ENCODE measurements at places on chromosomes 11 and 22.

DNA sequence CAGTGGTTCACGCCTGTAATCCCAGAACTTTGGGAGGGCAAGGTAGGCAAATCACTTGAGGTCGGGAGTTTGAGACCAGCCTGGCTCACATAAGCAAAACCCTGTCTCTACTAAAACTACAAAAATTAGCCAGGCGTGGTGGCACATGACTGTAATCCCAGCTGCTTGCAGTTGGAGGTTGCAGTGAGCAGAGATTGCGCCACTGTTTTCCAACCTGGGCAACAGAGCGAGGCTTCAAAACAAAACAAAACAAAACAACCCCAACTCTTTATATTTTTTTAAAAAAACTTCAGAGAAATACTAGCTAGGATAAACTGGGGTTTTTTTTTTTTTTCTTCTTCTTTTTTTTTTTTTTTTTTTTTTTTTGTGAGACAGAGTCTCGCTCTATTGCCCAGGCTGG lies 31.8 kb upstream of the RAPSN start:
- no peak for DNase-seq

DNA sequence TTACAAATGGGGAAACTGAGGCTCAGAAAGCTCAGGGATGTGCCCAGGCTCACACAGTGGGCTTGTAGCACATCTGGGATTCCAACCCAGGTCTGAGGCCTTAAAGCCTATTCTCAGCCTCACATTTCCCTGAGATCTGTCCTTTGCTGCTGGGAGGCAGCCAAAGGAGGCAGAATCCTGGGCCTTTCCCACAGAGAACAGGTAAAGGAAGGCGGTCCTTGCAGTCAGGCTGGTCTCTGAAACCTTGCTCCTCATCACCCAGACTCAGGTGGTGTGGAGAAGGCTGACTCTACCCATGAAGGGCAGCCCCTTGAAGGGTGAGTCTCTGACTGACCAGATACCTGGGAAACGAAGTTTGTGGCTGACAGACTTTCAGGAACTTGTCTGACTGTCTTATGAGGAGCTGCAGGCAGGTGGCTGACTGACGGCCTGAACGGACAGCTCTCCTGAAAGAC lies 7.8 kb downstream of the SLCO2B1 start:
- DNase-seq, result no peak

DNA sequence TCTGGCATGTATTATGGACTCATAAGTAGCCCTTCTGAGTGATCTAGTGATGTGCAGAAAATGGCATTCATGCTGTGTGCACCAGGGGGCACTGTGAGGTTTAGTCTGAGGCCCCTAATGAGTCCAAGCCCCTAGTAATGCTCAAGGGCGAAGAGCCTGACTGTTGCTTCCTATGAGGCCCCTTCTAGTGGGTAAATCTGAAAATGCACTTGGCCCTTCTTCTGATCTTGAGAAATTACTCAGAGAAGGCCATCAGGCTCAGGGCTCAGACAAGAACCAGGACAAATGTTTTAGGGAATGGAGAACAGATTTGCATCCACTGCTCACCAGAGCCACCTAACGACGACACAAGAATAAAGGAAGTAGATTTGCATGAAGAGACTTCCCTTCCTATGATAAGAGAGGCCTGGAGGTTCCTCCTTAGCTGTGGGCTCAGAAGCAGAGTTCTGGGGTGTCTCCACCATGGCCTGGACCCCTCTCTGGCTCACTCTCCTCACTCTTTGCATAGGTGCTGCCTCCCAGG lies 75.8 kb downstream of the GGTLC2 start:
- no peak for DNase-seq

DNA sequence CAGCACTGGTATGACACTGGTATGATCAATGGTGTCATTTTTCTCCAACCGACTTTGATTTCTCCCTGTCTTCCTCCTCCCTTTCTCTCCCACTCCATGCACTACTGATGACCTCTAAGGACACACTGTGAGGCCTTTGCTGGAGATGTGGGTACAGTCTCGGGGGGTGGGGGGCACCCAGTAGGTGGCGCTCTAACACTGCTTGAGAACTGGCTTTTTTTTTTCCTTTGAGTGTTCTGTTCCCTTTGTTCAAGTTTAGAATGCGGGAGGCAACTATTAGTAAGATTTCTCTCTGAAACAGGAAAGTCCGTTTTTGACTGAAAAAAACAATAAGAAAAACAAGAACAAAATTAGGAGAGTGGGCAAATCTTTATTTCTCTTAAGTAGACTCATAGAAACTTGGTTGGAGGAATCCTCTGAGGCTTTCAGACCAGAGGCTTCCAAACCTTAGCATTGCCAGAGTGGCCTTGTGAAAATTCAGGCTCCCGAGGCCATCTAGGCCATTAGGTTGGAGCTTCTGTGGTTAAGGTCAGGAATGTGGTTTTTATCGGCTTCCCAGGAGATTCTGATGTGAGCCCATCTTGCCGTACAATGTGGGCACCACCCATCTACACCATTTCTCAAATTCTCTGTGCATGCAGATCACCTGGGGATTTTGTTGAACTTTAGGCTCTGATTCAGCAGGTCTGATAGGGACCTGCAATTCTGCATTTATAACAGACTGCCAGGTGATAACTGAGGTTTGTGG lies 43.2 kb downstream of the PANX1 start:
- DNase-seq, result no peak

DNA sequence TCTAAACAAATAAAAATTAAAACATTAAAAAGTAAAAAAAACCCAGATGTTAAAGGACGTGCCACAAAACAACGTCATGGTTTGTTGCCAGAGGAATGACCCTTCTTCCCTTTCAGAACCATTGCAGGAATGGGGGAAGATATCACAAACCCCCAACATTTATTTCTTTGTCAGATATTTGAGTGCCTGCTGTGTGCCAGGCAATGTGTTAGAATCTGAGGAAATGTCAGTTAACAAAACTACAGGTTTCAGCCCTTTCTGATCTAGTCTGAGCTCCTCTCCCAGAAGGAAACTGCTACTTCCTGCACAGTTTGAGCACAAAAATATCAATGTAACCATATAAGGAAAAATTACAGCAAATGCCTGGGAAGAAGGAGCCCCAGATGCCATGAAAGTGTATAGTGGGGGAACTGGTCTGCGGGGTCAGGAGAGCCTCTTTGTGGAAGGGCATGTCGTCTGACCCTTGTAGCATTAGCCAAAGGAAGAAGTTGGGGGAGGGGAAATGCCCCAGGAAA lies 7.1 kb upstream of the NHERF4 start:
- DNase-seq, result no peak

DNA sequence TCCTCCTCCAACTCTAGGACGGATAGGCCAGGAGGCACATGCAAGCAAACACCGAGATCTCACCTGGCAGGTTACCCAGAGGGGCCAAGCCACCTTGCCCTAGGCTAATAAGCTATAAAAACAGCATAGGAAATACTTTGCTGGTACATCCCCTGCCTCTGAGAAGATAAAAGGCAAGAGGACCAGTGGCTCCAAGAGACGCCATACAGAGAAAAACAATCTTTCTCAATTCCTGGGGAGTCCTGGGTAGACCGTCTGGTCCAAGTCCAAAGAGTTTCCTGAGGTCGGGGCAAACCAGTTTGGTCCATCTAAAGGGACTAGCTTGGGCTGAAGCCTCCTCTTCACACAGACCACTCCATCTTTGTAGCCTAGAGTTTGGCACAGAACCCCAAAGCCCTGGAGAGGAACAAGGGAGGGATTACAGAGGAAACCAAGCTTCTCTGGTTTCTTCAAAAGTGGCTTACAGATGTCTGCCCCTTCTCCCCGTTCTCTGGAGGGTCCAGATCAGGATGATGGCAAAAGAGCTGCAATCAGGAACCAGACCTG lies 40.4 kb downstream of the NUMA1 start:
- DNase-seq, result no peak

- DNase-seq, result no peak
Observed at GRCh38 chr22:31812977-31813605, 59.3 kb downstream of the DEPDC5 start.

DNA sequence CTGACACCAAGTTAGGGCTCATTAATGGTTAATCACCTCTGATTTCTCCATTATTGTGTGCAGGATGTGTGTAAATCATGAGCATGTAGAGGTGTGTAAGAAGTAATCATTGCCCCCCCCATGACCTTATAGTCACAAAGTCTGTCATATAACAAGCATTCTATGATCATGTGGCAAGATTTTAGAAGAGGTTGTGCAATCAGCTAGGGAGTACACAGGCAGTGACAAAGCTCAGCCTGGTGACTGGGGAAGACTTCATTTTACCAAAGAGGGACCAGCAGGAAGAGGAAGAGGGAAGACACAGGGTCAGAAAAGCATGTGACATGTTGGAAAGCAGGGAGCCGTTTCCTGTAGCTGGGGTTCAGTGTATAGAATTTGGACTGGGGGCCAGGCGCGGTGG lies 176.5 kb upstream of the LARGE1 start:
- no peak for DNase-seq

- no peak for DNase-seq
Observed at GRCh38 chr11:7060868-7061267, 27.9 kb upstream of the RBMXL2 start.

- DNase-seq, result no peak
Observed at GRCh38 chr22:50317178-50317577, 9.6 kb downstream of the DENND6B start.

Data from left hindlimb (tissue), 1 donor.